ENCODE measurements at places on chromosomes 2 and 18.
A peak's percentile ranks its signal among the peaks of the same experiment; 100 is the strongest.

- no peak for DNase-seq
Measured at GRCh38 chr2:96715658-96716057, 24.2 kb downstream of the LMAN2L start.

GRCh38 chr2:45052388-45052928, 43.2 kb upstream of the SIX2 start:
- no peak for DNase-seq

- peak; percentile 92 for DNase-seq
Measured at GRCh38 chr2:195659982-195660890, 3.2 kb downstream of the SLC39A10 start.

DNA sequence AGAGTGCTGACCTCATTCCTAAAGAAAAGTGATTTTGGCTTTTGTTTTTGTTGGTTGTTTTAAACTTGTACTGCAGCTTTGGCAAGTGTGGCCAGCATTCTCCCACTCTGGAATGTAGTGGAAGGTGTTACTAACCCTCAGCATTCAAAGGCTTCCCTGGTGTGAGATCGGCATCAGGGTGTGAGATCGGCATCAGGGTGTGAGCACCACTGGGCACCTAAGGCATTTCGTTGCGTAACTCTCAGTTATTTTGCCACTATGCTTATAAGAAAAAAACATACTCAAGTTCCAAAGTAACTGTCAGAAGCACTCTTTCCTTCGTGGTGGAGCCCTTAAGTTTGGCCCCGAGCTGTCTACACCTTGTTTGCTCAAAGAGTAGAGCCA, 1.7 kb downstream of the CYBRD1 start:
- no peak for DNase-seq

DNA sequence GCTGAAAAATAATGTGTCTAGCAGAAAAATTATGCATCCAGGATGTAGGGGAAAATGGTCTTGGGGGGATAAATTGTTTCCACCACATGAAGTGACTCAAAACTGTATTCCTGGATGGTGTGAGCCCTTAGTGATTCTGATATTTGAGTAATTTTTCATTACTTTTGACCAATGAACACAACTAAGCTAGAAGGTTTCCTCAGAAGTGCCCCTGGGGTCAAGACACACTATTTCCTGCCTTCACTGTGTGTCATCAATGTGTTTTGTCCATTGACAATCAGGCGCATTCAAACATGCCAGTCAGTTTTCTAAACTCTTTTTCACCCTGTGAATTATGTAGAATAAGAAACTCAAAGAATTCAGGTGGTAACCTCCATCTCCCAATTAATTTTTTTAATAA, 130.5 kb upstream of the REG3G start:
- no peak for DNase-seq

GRCh38 chr2:218003281-218003944, 618 bp upstream of the TNS1 start:
- no peak for DNase-seq

DNA sequence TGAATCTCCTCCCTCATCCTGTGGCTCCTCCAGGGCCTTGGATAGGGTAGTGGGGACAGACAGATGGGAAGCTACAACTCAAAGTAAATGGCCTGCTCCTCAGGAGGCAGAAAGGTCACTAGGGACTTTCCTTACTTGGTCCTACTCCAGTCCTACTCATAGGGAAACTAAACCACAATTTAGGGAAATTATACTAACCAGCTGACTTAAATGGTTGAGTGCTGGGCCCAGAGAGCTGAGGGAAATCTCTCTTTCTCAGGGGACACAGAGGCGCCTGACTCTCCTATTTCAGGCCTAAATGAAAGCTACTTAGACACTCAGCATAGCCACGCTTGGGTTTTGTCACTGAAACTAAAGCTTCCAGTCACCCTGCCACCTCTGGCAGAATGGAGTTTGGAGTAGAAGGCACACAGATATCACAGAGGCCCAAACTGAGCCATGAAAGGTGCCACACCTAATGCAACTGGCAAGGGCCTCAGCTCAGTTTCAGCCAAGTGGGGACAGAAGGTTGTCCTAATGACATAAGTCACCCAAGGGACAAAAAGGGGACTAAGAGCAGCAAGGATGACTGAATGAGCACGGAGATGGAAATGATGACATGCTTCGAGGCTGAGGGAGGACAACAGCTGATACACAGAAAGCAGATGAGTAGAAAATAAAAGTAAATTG, 24.0 kb downstream of the CERKL start:
- no peak for DNase-seq

Data from OCI-M1 (cell line).